G401 (cell line): ENCODE measurements at places on chromosomes 6 and 20. TPM values are rescaled to one million over a fixed set of nuclear protein-coding genes. Genes with fewer than 3 reads are reported as not detected.

The HUS1B gene
- not detected in 2 replicates for total RNA-seq

The ANKRD60 gene
- total RNA-seq: not detected in 2 replicates

The RCAN2 gene
- total RNA-seq: not detected in 2 replicates

The WFDC10B gene
- total RNA-seq: not detected in 2 replicates

The TINAG gene
- not detected in 2 replicates for total RNA-seq
